Amygdala (tissue), 56 donors: ENCODE measurements at places on chromosomes 16 and 17.

DNA sequence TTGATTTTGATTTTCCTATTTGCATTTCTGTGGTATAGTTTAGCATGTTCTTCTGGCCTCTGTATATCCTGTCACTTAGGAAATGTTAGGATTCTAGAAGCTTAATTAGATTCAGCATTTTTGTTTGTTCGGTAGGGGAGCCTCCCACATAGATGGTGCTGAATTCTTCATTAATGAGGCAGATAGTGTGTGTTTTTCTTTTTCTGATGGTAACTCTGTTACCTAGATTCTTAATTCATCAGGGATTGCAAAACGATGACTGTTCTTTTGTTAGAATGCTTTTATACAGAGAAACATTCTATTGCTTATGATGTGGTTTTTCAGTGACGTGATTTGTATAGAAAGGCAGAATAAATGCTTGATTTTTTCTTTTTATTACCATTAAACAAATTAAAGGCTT lies 19.0 kb downstream of the BANP start:
- DNase-seq: no peak

- no peak for DNase-seq
These were observed 134.5 kb downstream of the CDH13 start for GRCh38 chr16:82761236-82761635.

GRCh38 chr16:17302620-17303019 lies 168.1 kb downstream of the XYLT1 start:
- DNase-seq: no peak

DNA sequence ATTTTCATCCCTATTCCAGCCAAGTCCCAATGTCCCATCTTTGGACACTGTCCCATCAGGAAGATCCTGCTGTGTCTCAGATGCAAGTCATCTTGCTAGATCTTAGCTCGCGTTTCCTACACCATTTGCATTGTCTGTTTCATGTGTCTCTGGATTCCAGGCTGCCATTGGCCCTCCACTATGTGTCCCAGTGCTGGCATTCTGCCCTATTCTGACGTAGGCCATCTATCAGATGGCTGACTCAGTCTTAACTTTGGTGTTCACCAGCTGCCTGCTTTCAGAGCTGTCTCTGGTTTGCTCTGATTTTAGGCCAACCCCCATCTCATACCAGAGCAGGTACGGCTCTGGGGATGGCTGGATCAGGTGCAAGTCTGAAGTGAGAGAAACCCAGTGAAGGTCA lies 300.9 kb upstream of the ASIC2 start:
- no peak for DNase-seq

GRCh38 chr16:49014277-49015224 lies 267.1 kb downstream of the CBLN1 start:
- no peak for DNase-seq
